CD4-positive, alpha-beta T cell treated with Interleukin-1 beta for 1 hour (primary cell): ENCODE measurements at places on chromosomes 2 and 18.

DNA sequence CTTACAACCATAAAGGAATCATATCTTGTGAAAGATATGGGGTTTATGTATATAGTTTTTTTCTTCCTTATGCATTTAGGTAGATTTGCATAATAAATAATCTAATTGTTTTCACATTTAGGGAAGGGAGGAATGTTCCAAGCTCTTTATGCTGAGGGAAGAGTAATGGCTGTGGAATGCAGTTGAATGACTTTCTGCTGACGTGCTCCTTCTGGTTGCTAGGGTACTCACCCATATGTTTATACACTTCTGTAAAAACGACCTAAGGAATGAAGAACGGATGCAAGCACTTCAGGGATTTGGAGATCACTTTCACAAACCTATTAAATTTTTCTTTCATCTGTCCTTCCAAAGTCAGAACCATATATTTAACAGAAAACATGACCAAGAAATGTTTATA is 29.2 kb upstream of the PPP4R1 start:
- no peak for DNase-seq

DNA sequence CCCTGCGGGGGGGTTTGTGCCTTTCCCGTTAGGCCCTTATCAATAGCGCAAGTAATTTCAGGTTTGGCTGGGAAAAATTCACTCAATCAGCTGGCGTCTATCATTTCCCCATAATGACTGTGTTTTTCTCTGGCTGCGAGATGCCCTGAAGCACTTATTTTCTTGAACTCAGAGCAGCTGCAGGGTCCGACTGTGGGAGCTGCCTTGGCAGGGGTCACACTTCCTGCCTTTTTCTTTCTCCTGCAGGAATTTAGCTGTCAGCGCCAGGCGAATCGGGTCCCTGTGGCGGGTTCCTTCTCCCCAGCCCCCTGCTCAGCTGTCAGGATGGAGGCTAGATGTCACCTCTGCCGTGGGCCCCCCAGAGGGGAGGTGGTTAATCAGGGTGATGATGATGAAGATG is 81.3 kb upstream of the HPCAL1 start:
- no peak for DNase-seq

GRCh38 chr2:228527197-228527881 is 345.9 kb upstream of the SPHKAP start:
- no peak for DNase-seq

GRCh38 chr2:207258263-207258991 is 92.7 kb upstream of the KLF7 start:
- DNase-seq: no peak

GRCh38 chr18:12029786-12030584 is 48.7 kb downstream of the IMPA2 start:
- DNase-seq: no peak

DNA sequence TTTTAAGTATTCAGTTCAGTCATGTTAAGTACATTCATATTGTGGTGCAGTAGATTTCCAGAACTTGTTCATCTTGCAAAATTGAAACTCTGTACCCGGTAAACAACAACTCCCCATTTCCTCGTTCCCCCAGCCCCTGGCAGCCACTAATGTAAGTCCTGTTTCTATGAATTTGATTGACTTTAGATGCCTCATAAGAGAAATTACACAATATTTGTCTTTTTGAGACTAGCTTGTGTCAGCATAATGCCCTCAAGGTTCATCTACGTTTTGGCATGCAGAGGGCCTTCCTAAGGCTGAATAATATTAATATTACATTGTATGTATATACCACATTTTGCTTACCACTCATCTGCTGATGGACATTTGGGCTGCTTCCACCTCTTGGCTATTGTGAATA is 30.9 kb downstream of the METTL21A start:
- DNase-seq: no peak

DNA sequence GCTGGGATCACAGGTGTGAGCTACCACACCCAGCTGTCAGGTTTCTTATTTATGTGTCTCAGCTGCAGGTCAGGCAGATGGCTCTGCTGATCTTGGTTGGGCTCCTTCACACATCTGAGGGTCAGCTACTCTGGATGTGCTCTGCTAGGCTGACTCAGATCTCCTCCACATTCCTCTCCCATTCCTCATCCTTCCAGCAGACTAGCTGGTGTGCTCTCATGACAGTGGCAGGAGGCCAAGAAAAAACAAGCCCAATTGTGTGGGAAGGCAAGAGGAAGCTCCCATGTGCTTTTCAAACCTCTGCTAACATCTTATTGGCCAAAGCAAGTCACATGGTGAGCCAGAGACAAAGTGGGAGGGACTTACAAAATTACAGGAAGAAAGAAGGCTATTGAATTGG is 11.7 kb upstream of the MSH6 start:
- no peak for DNase-seq

DNA sequence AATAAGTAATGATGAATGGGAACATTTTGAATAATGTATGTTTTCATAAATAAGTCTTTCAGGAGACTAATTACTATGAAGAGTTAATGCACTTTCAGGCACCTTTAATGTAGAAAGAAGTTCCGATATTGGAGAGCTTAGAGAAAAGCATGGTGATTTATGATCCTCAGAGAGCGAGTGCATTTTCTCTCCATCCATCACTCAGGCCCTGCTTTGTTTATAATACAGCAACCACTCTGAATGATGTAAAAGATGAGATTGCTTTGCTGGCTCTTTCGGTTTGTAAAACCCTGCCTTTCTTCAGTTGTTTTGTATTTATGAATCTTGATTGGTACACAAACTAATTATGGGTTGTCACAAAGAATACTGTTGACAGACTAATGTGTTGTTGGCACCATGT is 132.0 kb downstream of the NYAP2 start:
- no peak for DNase-seq

DNA sequence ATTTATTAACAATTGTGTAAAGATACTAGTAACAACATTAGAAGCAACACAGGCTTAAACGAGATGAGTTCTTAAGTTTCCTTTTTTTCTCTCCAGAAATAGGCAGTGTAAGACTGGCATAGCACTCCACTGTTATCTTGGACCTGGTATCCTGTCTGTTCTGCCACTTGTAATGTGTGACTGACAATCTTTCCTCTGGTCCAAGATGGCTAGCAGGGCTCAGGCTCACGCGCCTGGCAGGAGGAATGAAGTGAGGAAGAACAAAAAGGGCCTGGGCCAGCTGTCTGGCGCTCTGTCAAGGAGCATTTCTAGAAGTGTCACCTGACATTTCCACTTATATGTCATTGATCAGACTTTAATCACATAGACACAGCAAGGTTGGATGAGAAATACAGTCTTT is 31.6 kb upstream of the CCDC195 start:
- no peak for DNase-seq

- no peak for DNase-seq
These were observed 56.4 kb upstream of the STPG4 start for GRCh38 chr2:47211497-47212011.

DNA sequence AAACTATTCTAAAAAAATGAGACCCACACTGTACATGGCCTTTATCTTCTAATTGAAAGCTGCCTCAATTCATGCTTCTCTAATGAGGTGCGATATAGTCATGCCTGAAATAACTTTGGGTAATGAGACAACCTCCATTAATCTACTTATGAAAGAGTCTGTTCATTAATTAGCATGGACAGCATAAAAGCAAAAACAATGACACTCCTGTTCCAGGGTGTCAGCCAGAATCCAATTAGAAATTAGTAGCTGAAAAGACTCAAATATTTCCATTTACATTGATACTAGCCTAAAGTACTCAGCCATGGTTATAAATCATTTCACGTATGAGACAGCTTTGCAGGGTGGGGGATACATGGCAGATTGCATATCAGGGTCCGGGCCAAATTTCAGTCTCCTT is 288.7 kb downstream of the AKAIN1 start:
- no peak for DNase-seq

DNA sequence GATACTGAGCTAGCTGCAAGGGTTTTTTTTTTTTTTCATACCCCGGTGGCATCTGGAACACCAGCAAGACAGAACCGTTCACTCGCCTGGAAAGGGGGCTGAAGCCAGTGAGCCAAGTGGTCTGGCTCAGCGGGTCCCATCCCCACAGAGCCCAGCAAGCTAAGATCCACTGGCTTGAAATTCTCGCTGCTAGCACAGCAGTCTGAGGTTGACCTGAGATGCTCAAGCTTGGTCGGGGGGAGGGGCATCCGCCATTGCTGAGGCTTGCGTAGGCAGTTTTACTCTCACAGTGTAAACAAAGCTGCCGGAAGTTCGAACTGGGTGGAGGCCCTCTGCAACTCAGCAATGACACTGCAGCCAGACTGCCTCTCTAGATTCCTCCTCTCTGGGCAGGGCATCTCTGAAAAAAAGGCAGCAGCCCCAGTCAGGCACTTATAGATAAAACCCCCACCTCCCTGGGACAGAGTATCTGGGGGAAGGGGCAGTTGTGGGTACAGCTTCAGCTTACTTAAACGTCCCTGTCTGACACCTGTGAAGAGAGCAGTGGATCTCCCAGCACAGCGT is 5.1 kb upstream of the MIB1 start:
- peak; percentile 70 for DNase-seq

DNA sequence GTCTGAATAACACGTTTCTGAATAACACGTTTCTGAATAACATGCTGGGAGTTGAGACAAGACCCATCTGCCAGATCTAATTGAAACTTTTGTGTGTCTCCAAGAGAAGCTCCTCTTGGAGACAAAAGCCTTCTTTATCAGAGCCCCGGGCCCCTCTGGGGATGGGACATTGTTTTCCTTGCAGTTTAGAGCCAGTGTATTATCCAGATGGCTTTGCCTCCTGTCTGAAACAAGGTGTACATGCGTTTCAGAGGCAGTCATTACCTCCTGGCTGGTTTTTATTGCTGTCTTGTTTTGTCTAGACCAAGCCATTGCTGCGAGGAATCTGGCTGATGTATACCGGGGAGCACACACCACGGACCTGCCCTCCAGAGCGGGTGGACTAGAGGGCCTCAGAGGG is 7.8 kb downstream of the FOSL2 start:
- no peak for DNase-seq

DNA sequence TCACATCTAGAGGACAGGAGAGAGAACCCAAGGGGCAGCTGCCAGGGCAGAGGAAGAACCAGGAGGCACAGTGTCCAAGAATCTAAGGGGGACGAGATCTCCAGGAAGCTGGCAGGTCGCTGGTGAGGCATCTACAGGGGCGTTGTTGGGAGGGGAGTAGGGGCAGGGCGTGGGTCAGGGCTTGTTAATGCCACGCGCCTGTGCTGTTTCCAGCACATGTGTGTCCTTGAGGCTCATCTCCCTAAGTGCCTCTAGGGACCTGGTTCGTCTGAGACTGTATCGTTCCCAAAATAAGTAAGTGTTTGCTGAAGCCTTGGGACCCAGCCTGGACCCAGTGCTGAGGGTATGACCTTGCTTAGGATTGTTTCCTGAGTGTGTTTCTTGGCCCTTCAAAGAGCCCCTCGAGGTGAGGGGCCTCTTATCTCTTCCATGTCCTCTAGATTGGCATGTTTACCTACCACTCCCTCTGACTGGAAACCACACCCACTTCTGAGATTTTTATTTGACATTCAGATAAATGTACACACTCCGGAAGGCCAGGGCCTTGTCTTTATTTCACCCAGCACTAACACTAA is 22.2 kb downstream of the HK2 start:
- DNase-seq: no peak

GRCh38 chr2:69642709-69643601 is 584 bp downstream of the AAK1 start:
- peak; percentile 38 for DNase-seq

- DNase-seq: no peak
These were observed 666 bp upstream of the STAT1 start for GRCh38 chr2:191014653-191015020.

GRCh38 chr18:75376004-75376403 is 51.5 kb downstream of the SMIM21 start:
- no peak for DNase-seq

GRCh38 chr2:190413421-190413820 is 5.3 kb downstream of the MFSD6 start:
- DNase-seq: no peak

- no peak for DNase-seq
These were observed 16.0 kb downstream of the EVX2 start for GRCh38 chr2:176067589-176068418.

- DNase-seq: no peak
These were observed 573.2 kb downstream of the ZEB2 start for GRCh38 chr2:143946436-143947391.

DNA sequence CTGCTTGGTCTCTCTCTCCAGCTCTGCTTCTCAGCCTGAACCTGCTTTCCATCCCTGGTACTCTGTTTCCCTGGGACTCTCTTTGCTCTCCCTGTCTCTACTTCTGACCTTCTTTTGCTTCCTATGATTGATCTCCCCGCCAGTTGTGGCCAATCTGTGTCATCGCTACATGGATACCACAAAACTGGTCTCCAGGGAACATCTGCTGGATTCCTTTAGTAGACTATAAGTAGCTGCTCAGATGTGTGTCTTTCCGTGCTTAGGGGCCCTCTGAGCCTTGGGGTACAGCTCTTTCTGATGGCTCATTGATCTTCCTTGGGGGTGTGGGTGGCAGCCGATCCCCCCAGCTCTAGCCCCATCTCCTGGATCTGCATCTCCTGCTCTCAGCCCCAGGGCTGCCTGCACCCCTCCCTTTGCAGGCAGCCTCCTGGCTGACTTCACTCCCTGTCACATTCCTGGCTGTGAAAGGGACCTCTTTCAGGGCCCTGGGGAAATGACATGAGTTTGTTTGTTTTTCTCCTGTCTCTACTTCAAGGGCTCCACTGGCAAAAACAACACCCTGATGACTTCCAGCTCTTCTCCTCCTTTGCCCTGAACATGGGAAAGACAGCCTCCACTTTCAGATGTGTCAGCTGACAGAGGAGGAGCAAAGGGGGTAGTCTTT is 333.7 kb downstream of the CYP26B1 start:
- no peak for DNase-seq

DNA sequence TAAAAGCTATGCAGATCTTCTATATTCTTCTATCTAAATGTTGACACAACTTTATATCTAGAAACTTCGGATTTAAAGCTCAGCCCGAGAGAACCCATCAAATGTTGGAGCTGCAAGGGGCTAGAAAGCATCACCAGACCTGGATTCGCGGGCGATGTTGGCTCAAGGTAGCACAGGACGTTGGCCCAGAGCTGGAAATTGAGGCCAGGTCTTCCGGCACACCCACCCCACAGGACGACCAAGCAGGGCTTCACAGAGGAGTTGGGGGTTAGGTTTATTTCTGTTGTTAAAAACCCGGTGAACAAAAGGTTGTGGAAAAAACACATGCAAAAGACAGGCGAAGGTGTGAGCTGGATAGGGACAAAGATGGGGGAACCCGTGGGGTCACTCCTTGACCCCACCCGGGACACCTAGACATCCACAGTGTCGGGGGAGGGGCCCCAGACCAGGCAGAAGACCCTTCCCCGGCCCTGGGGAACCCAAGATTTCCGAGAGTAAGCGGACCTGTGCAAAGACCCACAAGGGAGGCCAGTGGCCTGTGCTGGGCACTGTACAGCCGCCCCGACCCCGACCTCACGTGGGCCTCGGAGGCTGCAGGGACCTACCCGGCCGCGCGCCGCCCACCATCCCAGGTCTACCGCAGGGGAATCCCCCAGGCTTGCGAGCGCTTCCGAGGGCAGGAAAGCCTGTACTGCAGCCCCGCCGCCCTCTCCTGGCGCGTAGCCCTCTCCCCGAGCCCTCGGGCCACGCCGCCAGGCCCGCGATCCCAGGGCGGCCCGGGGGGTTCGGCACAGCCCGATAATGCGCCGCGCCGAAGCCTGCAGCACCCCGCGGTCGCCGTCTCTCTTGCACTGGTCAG is 1.8 kb upstream of the AGBL5 start:
- DNase-seq: peak; percentile 68
